ENCODE measurements at places on chromosomes 3 and 15.

DNA sequence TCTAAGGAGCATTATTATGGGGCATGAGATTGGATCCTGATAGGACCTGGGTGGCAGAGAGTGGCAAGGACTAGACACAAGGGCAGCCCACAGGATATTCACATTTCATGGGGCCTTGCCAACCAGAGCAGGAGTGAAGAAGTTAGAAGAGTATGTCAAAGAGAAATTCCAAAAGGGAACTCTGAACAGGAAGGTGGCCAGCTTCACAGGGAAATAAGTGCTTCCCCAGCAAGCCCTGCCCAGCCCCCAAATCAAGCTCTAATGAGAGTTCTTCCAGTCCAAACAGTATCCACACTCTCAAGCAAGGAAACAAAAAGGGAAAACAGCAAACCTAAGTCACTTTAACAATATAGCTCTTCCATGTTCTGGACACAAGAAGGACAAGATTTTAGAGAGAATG is 130.2 kb upstream of the COL8A1 start:
- DNase-seq, result peak; percentile 25

DNA sequence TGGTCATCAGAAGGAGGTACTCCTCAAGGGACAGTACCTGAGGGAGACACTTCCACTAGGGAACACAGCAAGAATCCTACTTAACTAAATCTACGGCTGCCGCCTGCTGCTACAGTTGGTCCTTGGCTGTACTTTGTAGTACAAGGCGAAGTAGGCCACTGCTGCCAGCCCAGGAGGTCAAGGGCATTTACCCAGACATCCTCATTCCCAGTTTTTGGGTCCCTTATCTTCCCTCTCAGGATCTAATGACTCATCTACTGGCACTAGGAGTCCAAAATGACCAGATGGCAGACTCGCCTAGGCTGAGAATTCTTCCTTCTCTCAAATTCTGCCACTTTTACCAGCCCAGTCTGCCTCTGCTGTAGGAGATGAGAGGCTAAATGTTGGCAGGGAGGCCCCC is 27.1 kb upstream of the LAMP3 start:
- no peak for DNase-seq

- DNase-seq, result no peak
Observed at GRCh38 chr3:160796089-160796812, 40.2 kb downstream of the PPM1L start.

DNA sequence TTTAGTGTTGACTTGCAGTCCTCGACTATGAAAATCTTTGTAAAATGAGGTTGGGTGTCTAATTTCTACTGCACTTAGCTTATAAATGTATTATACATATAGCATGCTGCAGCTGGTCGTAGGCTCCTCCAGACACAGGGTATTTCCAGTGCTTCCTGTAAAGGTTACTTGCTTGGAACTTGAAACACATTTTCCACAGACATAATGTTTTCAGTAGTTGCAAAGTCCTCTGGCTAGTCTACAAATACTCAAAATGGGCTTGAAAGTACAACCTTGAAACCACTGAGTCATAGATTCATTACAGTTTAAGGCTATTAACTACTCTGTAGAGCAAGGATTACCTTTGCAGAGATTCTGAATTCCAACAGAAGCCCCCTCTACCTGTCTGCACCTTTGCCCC is 464.1 kb downstream of the RAP2B start:
- no peak for DNase-seq

DNA sequence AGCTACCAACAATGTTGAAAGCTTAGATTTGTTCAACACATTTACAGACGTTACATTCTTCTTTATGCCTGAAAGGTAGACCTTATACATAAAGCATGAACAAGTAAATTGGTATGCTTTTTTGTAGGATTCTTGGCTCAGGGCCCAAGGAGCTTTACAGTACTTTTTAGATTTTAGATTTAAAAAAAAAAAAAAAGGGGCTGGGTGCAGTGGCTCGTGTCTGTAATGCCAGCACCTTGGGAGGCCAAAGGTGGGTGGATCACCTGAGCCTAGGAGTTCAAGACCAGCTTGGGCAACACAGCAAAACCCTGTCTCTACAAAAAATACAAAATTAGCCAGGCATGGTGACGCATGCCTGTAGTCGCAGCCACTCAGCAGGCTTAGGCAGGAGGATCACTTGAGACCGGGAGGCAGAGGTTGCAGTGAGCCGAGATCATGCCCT is 39.7 kb downstream of the MEF2A start:
- DNase-seq, result peak; percentile 45

GRCh38 chr3:16801223-16801622 is 83.5 kb upstream of the PLCL2 start:
- no peak for DNase-seq

DNA sequence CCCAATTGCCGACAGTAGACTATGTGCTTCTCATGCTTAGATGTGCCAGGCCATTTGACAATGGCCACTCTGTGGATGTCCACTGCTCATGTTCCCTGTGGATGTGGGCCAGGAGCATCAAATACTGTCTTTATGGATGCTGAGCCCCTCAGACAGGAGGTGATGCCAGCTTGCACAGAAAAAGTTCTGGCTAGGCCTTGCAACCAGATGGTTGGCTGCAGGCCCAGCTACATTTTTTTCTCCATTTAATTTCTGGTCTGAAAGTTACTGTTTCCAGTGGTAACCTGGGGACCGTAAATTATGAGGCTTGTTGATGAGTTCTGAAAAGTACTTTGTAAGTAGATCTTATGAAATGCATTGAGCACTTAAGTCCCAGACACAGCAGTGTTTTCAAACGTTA is 228.5 kb downstream of the CHL1 start:
- no peak for DNase-seq

DNA sequence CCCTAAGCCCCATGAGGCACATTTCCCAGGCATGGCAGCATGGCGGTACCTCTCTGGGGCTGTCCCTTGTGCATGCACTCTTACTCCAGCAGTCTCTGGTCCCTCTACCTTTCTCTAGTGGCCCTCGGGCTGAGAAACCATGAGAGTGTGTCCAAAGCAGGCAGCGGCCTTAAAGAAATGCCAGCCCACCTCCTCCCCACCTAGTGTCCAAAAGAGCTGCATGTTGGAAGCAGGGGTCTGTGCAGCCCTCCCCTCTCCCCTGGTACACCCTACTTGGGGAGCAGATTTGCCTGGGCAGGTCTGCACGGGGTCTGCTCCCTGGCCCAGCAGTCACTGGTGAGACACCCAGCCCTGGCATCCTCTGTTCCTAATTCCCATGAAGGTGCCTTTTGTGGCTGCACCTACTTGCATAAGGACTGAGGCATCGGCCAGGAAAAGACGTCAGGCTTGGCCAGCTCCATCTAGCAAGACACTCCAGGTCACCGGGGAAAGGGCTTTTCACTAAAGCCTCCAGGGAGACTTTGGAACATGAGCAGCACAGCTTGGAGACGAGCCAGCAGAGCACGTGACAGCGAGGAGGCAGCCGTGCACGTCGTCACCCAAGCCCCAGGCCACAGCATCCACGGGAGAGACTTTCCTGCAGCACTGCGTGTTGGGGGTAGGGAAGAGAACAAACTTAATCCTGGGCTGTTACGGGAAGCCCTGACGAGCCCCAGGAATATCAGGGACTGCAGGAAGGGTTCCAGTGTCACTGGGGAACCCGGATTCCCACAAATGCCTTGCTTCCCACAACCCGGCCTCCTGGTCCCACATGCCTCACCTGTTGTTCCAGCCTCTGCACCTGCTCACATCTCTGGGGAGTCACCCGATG is 38.8 kb downstream of the TM2D3 start:
- DNase-seq, result no peak

DNA sequence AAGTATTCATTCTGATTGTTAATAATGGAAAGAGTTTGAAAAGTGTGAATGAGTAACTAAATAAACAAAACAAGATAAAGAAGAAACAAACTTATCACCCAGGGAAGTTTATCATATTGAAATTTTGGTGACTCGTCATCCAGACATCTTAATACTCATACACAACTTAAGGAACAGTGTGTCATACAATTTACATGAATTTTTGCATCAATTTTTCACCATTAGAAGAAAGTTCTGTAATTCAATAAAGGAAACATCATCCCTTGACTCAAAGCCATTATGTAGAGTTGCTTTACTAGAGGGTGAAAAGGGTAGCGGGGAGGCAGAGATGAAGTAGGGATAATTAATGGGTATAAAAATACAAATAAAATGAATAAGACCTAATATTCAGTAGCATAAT is 536.2 kb downstream of the GRM7 start:
- DNase-seq, result no peak

- peak; percentile 39 for DNase-seq
Observed at GRCh38 chr15:61092361-61093157, 136.5 kb downstream of the RORA start.

GRCh38 chr15:69997813-69998212 is 99.9 kb downstream of the TLE3 start:
- DNase-seq, result peak; percentile 44

DNA sequence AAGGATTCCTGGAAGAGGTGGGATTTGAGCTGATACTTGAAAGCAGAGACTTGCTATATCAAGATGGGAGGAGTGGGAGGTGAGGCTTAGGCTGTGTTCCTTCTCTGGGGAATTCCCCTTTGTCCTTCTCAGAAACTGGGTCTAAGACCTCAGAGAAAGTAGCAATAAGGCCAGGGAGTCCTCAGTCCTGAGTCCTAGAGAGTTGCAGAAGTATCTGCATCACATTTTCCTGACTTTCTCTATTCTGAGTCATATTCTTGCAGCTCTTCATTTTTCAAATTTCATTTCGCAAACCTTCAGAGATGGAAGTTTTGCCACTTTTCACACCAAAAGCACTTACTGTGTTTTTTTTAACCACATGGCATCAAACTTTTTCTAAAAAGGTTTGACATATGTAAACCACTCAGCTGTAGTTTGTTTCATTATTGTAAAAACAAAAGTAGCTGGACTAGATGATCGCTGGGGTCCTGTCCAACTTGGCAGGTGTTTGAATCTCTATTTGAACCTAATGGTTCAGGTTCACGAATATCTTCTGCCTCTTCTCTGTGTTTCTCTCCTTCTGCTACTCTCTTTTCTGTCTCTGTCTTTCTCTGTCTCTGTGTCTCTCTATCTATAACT is 21.3 kb downstream of the COLQ start:
- DNase-seq, result no peak

GRCh38 chr3:149541091-149541491 is 66.6 kb downstream of the TM4SF4 start:
- peak; percentile 53 for DNase-seq

GRCh38 chr3:158788446-158788845 is 13.4 kb upstream of the MFSD1 start:
- DNase-seq, result no peak

- DNase-seq, result peak; percentile 89
Observed at GRCh38 chr15:85473455-85473854, 93.1 kb downstream of the AKAP13 start.

DNA sequence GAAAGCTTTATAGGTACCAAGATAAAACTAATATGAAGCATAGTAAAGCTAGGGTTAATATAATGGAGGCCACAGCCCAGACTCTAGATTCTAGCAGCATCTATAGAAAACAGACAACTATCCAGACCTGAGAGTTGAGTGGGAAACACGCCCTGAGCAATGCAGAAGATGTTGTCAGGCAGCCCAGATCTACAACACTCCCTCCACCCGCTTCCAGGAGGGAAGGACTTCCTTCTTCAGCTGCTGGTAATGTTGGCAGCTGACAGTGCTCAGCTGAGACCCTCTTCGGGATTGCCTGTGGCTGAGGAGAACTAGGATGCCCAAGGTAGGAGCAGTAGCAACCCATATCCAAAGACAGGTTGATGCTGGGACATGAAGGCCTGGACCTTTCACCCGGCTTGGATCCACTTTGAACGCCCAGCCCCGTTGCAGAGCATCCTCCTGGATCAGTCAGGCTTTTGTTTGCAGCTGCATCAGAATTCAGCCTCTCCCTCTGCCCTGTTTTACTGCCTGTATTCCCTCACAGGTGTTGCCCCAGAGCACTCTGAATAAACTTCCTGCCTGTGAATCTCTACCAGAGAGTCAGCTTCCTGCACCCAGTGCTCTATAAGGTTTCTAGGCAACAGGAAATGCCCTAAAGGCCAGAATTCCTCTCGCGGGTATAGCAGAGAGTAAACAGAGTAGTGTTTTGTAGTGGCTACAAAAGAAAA is 174.7 kb upstream of the IL12A start:
- DNase-seq, result no peak

GRCh38 chr15:59965741-59966140 is 38.4 kb upstream of the FOXB1 start:
- no peak for DNase-seq

DNA sequence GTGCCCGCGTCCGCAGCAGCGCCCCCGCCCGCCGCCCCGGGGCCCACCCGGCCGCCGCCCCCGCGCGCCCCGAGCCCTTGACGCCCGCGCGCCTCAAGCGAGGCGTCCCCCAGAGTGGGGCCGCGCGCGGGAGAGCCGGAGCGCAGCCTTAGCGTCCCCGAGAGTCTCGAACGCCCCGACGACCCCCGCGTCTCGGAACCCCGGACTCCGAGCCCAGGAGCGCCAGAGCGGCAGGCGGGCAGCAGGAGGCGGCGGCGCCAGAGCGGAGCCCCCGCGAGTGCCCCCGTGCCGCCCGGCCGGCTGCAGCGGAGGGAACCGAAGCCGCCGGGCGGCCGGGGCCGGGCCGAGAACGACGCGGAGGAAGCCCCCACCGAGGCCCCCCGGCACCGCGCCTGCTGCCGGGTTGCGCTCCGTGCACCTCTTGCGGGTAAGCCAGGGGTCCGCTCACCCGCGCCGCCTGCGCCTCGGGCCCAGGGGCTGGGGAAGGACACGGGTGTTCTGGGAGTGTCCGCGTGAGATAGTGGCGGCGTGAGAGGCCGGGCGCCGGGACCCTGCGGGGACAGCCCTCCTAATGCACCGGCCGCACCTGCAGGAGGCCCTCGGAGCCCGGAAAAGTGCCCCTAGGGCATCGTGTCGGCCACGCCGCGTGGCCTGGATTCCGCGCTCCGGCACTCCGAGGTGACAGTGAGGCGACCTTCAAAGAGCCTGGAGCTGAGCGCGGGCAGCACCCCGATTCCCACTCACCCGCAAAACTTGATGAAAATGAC is 52.0 kb upstream of the ULK4 start:
- DNase-seq, result no peak

DNA sequence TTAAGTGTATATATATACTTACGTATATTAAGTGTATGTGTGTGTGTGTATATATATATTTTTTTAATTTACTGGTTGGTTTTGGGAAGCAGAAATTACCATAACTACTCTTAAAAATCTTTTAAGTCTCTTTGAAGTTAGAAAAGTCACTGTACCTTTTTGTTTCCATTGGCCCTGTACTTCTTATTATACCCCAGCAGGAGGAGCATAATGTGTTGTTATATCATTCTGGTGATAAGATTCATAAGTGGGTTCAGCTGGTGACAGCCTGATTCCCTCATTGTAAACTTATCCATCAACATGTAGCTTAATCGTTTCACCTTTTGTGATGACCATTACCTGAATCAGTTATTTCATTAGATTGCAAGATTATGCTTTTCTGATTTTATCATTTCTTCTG is 30.8 kb downstream of the MLH1 start:
- DNase-seq, result peak; percentile 21

- no peak for DNase-seq
Observed at GRCh38 chr3:160564258-160564911, 986 bp downstream of the KPNA4 start.

GRCh38 chr3:195297446-195297845 is 26.5 kb upstream of the XXYLT1 start:
- no peak for DNase-seq

- peak; percentile 43 for DNase-seq
Observed at GRCh38 chr3:11138371-11138770, 15.9 kb upstream of the HRH1 start.
